ENCODE measurements at places on chromosomes 16 and 17.

DNA sequence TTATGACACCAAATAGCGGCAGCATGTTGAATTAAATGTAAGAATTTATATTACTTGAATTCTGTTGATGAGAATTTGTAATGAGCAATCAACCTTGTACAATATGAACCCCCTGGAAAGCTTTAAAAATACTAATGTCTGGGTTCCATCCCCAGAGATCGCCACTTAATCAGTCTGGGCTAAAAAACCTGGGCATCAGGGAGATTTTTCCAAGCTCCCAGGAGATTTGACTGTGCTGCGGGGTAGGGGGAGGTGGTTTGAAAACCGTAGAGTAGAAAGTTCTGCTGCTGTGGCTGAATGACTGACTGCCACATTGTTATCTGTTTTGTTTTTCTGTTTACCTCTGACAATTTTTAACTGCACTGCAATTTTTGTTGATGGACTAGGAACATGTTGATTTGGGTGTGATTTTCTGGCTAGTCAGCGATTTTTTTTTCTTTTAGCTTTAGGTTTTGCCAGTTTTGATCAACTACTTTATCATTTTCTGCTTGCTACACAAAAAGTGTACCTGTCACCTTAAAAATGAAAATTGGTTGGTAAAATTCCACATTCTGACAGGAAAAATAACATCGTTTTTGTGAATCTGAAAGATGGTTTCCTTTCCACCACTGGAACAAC is 79.3 kb downstream of the PCTP start:
- DNase-seq = no peak

GRCh38 chr17:75367312-75367711 is 38.2 kb downstream of the GRB2 start:
- DNase-seq = no peak

DNA sequence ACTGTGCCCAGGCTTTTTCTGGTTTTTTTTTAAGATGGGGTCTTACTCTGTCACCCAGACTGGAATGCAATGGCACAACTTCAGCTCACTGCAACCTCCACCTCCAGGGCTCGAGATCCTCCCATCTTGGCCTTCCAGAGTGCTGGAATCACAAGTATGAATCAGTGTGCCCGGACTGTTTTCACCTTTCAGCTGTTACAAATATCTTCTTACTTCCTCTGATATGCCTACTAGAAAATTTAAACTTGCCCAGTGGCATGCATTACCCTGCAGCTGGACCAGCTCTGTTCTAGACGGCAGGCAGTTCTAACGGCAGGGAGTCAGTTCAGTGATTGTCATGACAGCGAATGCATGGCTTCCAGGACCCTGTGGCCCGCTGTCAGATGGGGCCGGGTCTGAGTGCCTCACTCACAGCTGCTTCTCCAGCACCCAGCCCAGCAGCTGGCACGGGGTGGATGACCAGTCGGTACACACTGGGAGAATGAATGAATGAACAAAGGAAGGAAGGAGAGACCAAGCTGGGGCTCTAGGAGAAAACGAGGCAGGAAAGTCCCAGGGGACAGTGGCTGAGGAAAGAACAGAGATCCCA is 28.0 kb upstream of the LITAF start:
- no peak for DNase-seq

- DNase-seq = no peak
Observed at GRCh38 chr17:75755990-75756389, 9.0 kb downstream of the GALK1 start.

Data from kidney capillary endothelial cell (primary cell).